ENCODE measurements at places on chromosomes 2 and 18. TPM values are rescaled to one million over a fixed set of nuclear protein-coding genes. Genes with fewer than 3 reads are reported as not detected.

STARD6 gene
- total RNA-seq, result 0.54 TPM

UGT1A8 gene
- total RNA-seq, result not detected

GRCh38 chr2:144310484-144310883 lies 209.4 kb downstream of the ZEB2 start:
- H3K27ac ChIP-seq, result no peak overlapping the region
- no peaks in the 10 kb centered on the region for H3K4me1 ChIP-seq

DNA sequence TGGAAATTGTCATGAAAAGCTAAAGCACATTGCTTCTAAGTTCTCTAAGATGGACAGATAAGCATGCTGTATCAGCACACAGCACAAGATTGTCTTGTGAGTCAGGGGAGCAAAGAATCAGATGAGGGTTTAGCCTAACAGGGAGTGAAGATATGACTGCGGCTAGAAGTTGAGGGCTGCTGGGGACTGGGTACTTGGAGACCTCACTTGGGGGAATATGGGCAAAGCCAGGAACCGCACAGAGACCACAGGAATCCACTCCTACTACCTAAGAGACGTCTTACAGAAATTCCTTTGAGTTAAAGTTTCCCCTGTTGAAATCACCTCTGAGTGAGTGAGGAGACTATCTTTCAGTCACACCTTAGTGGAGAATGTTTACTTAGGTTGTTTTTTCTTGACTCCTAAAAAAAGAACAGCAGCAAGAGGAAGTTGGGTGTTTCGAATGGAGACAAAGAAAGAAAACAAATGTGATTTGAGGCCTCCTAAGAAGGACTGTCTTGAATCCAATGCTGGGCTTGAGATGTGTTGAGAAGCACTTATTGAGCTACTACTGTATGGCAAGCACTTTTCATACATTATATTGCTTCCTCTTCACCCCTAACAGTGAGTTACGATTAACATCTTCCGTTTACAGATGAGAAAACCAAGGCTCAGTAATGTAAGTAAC lies 100.7 kb downstream of the ANKRD44 start:
- peaks cover 5% of the 10 kb centered on the region for H3K27me3 ChIP-seq
- H3K4me1 ChIP-seq, result peaks cover 33% of the 10 kb centered on the region
- peak overlapping the region; percentile 20 for H3K27ac ChIP-seq
- DNase-seq, result no peak
- no peaks in the 10 kb centered on the region for H3K36me3 ChIP-seq
- H3K4me3 ChIP-seq, result no peak overlapping the region

- H3K27me3 ChIP-seq, result no peaks in the 10 kb centered on the region
- DNase-seq, result no peak
- H3K36me3 ChIP-seq, result no peaks in the 10 kb centered on the region
- H3K4me3 ChIP-seq, result no peak overlapping the region
- H3K4me1 ChIP-seq, result no peaks in the 10 kb centered on the region
Observed at GRCh38 chr2:8469709-8470493, 212.0 kb upstream of the ID2 start.

- DNase-seq, result no peak
- H3K4me1 ChIP-seq, result no peaks in the 10 kb centered on the region
- H3K36me3 ChIP-seq, result no peaks in the 10 kb centered on the region
- H3K4me3 ChIP-seq, result no peak overlapping the region
- H3K27me3 ChIP-seq, result no peaks in the 10 kb centered on the region
Observed at GRCh38 chr2:55779459-55780421, 86.1 kb upstream of the PNPT1 start.

- no peak for DNase-seq
- no peak overlapping the region for H3K4me3 ChIP-seq
- H3K27me3 ChIP-seq, result peaks cover 6% of the 10 kb centered on the region
- H3K36me3 ChIP-seq, result no peaks in the 10 kb centered on the region
Observed at GRCh38 chr2:127429844-127430425, 11.7 kb downstream of the PROC start.
